ENCODE measurements at places on chromosomes 2 and 18.

GRCh38 chr2:158782616-158783015 is 12.5 kb upstream of the DAPL1 start:
- peak; percentile 57 for DNase-seq

DNA sequence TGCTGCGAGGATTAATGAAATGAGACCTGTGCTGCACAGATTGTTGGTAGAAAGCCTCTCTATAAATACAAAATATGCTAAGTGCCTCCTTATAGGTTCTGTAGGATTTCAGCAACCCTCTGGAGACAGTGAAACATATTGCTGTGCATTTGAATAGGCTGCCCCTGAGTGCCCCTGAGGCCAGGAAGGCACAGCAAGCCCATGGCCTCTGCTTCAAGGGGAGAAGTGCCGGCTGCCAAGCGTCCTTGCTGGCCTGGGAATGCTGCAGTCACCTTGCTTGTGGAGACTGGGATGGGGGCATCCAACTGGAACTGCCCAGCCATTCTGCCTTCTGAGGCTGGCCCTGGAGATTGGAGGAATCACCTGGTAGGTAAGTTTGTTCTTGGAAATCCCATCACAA is 397.2 kb upstream of the SMIM21 start:
- DNase-seq, result no peak

DNA sequence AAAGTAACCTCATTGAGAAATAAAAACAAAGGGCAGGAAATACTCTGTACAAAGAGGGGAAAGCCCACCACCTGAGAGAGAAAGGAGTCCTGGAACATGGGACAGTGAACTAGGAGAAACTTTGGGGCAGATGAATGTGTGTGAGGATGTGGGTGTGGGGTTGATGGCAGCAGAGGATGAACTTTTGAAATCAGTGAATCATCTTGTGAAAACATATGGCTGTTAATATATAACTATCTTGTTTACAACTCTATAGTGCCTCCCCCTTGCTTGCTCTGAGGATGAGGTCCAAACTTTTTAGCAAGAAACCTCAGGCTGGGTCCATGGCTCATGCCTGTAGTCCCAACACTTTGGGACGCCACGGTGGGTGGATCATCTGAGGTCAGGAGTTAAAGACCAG is 171.8 kb upstream of the LHCGR start:
- DNase-seq, result no peak

- no peak for DNase-seq
These were observed 35.7 kb upstream of the HPCAL1 start for GRCh38 chr2:10267036-10267435.

DNA sequence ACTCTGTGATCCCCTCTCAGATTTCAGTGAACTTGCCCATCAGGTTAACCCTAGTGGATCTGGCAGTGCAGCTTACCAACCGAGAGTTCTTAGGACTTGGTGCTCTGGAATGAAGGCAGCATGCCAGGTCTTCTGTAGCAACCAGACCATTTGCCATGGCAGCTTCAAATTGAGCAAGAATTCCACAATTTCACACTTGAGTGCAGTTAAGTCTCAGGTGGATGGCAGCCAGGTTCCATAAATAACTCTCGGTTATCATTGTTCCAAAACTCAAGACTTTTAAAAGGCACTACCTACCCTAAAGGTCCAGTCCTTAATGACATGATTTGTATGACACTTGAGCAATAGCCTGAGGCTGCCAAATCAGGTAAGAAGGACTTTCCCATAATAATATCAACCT is 48.1 kb downstream of the GALNT3 start:
- peak; percentile 46 for DNase-seq

DNA sequence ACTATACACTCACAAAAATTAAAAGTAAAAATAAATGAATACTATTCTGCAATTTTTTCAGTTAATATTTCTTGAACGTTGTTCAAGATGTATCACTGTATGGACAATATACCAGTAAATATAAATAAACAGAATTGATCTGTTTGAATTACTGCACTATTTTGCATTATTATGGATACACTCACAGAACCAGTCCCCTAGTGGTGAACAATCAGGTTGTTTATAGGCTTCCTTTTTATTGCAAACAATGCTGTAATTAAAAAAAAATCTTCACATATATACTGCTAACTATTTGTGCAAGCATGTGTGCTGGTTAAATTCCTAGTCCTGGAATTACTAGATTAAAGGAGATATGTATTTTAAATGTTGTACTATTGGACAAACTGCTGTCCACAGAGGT is 306.0 kb downstream of the FBXO15 start:
- no peak for DNase-seq

- no peak for DNase-seq
These were observed 36.6 kb downstream of the GPR155 start for GRCh38 chr2:174450021-174450816.

- DNase-seq, result peak; percentile 56
These were observed 3.0 kb downstream of the KLHL41 start for GRCh38 chr2:169512525-169512924.

- no peak for DNase-seq
These were observed 129.0 kb upstream of the MYCN start for GRCh38 chr2:15811367-15811766.

GRCh38 chr2:9212010-9212635 is 5.5 kb downstream of the ASAP2 start:
- no peak for DNase-seq

GRCh38 chr2:215619022-215619958 is 183.4 kb upstream of the FN1 start:
- DNase-seq, result peak; percentile 76

- no peak for DNase-seq
These were observed 329.4 kb downstream of the EXOC6B start for GRCh38 chr2:72496479-72496878.

DNA sequence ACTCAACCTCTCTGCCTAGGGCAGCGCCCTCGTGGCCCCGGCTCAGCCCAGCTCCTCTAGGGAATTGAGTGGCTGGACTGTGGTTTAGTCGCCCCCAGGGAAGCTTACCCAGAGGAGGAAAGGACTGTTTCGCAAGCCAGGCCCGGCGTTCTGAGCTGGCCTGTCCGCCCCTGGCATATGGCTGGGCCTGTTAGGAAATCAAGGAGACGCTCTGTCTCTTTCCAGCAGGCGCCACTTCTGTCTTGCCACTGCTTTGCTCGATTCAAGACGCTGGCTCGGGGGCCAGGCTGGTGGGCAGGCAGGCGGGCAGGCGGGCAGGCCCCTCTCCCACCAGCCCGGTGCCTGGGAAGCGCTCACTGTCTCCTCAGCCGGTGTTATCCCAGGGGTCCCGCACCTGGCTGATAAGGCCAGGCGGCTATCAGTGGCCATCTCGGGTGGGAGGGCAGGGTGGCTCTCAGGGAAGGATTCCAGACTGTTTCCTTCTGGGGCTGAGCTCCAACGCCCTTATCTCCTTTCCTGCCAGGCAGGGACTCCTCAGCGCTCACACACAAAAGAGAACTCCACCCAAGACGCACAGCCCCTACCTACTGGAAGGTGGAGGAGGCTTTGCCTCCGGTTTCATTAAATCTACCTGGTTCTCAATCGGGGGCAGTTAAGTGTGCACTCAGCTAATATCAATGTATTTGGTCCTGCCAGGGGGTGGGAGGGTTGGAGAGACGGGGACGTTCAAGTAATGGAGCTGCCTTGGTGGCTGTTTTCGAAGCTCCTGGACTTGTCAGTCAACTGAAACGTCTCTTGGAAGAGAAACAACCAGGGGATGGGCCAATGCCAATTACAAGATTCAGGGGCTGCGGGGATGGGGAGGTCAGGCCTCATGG is 109.1 kb downstream of the SMAD7 start:
- peak; percentile 63 for DNase-seq

GRCh38 chr2:99827296-99827999 is 314.9 kb downstream of the AFF3 start:
- no peak for DNase-seq

GRCh38 chr2:86352727-86353221 is 15.3 kb upstream of the REEP1 start:
- peak; percentile 7 for DNase-seq

DNA sequence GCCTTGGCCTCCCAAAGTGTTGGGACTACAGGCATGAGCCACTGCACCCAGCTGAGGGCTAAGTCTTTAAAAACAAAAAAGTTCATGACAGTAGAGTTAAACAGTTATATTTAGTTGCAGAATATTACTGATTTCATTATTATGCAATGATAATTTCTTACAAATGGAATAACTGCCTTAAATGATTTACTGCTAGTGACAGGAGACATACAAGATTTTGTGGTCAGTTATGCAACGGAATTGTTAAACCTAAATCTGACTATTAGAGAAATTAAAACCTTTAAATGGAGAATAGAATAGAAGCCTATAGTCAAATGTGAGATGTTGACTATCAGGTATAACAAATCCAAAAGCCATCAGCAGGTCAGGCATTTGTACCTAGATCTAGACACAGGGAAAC is 10.3 kb upstream of the DNAJC10 start:
- peak; percentile 4 for DNase-seq

DNA sequence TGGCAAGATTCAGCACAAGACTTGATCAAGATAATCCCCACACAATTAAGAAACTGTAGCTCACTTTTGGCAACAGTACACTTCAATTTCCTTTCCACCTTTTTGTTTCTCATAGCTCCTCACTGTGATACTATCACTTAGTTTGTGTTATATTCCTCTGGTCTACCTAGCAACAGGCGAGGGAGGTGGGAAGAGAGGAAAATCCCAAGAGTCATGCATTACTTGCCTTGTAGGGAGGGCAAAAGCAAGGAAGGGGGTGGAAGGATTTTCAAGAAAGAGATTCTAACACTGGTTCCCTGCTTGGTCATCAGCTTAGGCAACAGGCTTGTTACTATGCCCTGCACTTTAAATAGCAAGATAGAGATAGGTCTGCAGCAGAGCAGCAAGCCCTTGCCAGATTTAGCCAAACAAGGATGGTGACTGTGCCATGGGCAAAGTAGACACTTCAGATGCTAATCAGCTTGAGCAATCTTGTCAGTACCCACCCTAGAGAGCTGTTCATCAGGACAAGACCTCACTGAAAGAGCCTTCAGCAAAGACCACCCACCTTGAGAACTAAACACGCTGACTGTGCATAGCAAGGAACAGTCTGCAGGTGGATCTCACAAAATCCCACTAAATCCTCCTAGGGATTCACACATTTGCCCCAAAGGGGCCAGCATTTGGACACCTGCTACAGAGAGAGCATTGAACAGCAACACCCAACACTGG is 134.6 kb downstream of the MBD2 start:
- no peak for DNase-seq

DNA sequence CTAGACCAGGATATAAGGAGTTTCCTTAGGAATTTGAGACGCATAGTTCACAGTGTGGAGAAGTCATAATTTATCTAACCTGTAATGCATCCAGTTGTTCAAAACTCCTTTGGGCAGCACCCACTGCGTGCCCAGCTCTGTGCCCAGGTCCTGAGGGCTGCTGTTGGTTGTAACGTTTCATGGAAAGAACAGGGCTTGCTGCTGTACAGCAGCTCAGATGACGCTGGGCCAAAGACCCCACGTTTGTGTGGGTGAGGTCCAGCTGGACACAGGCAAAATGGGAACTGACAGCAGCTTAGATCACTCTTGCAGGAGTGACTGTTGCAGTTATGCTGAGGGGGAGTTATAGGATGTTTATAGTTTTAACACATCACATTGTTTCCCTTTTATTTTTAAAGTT is 30.0 kb upstream of the HS6ST1 start:
- DNase-seq, result no peak

- no peak for DNase-seq
These were observed 360.6 kb upstream of the HNRNPA3 start for GRCh38 chr2:176851889-176852483.

GRCh38 chr2:26179446-26179913 is 6.6 kb downstream of the GAREM2 start:
- no peak for DNase-seq

- no peak for DNase-seq
These were observed 339.1 kb downstream of the SOX11 start for GRCh38 chr2:6031200-6031867.

- no peak for DNase-seq
These were observed 160.5 kb downstream of the RIF1 start for GRCh38 chr2:151570191-151570590.

DNA sequence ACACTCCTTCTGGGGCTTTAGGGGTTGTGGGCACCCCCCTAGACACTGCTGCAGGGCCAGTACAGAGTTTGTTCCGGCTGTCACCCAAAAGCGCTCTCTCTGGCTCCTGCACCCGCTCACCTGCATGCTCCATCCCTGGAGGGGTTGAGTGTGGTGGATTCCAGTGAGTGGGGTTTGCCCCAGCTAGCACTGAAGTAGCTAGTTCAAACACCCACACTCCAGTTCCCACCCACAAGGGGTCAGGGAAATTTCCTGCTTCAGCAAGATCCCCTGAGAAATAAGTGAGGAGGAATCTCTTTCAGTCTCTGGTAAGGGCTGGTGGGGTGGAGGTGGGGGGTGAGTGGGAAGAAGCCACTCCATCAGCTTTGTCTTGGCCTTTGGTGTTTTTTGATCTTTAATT is 73.6 kb downstream of the TMEM17 start:
- no peak for DNase-seq

DNA sequence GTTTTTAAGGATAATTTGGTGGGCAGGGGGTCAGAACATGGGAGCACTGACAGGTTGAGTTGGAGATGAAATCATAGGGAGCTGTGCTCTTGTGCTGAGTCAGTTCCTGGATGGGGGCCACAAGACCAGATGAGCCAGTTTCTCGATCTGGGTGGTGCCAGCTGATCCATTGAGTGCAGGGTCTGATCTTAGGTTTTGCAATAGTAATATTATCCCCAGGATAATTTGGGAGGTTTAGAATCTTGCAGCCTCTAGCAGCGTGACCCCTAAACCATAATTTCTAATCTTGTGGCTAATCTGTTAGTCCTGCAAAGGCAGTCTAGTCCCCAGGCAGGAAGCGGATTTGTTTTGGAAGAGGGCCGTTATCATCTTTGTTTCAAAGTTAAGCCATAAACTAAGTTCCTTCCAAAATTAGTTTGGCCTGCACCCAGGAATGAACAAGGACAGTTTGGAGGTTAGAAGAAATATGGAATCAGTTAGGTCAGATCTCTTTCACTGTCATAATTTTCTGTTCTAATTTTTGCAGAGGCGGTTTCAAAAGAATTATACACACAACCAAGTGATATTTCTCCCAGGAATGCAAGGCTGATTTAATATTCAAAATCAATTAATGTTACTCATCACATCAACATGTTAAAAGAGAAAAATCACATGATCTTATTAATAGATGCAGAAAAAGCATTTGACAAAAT is 23.0 kb downstream of the DBI start:
- peak; percentile 40 for DNase-seq

DNA sequence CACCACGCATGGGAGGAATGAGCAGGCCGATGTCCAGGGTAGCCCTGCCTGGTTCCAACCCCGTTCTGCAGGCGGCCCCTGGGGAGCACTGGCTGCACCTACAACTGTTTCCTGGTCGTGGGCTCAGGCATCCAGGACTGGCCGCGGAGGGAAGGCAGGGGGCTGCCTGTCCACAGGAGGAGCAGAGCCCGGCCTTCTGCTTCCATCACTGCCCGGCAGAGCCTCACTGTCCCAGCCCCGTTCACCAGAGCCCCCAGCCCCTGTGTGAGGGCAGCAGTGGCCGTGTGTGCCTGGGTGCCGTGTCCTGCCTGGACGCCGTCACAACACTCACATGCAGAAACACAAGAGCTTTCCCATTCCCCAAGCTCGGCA is 56.2 kb downstream of the KCNG2 start:
- DNase-seq, result no peak

- no peak for DNase-seq
These were observed 562.5 kb downstream of the ERBB4 start for GRCh38 chr2:211976076-211976475.

Data from LHCN-M2 (cell line).